Right renal cortex interstitium (tissue), 3 donors: ENCODE measurements at places on chromosomes 13 and 19.

GRCh38 chr19:56842412-56842811, 1.9 kb upstream of the PEG3 start:
- DNase-seq, result no peak

DNA sequence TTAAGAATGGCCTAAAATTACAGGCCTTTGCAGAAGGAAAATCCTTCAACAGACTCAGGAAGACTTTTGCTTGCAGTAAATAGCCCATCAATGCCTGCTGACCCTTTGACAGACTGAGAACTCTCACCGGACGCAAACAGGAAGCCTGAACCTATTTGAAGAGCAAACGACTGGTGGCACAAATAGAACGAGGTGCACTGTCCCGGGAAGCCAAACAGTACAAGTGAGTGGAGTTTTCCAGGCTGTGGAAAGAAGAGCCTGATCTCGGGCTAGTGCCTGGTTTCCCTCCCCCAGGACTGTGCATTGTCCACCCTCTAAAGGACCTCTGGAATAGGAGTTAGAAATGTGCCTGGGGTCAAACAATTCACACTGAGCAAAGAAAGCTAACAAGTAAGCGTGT, 165.5 kb downstream of the FGF14 start:
- no peak for DNase-seq

- DNase-seq, result no peak
Observed at GRCh38 chr19:17599780-17600179, 44.3 kb downstream of the COLGALT1 start.

DNA sequence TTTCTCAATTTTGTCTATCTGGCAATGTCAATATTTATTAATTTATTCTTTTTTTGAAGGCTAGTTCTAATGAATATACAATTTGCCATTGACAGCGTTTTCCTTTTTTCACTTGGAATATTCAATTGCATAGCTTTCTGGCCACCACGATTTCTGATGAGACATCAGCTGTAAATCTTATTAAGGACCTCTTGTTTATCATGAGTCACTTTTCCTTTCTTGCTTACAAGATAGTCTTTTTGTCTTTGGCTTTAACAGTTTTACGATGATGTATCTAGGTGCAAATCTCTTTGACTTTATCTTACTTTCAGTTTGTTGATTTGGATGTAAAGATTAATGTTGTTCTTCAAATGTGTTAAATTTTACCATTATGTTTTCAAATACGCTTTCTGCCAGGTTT, 991.6 kb upstream of the SLC10A2 start:
- no peak for DNase-seq

- DNase-seq, result no peak
Observed at GRCh38 chr19:51372649-51373504, at the start of gene NKG7. TSS of gene NKG7 (minus strand) at chr19:51372654. CDS start at chr19:51372535, 119 bp downstream.

DNA sequence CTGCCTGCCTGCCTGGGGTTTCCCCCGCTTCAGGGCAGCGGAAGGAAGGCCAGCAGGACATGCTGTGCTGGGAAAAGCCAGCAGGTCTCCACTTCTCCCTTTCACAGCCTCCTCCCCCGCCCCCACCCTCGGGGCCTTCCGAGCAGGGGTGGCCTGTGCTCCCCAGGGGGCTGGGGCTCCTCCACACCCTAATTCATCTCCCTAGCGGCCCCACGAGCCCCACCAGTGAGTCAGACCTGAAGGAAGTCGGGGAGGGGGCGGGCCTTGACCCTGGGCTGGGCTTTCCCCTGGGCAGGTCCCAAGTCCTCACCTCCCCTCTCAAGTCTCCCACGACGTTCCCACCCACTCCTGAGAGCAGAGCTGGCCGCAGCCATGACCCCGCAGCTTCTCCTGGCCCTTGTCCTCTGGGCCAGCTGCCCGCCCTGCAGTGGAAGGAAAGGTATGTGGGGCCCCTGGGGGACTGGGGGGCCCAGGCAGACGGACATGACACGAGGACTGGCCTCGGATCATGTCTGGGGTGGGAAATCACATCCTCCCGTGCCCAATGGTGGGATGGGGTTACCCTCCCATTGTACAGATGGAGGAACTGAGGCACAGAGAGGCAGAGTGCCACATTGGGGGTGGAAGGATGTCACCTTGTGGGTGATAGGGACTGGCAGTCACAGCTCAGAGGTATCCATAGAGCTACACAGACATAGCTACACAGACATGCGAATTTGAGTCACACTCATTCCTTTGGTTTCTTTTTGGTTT, at the start of gene EBI3:
TSS of gene EBI3 (plus strand) at position 345 of the 753 bp plus-strand sequence. CDS start at position 373, 28 bp downstream.
- no peak for DNase-seq

- DNase-seq, result no peak
Observed at GRCh38 chr19:37845932-37846331, 60.5 kb downstream of the WDR87 start.

- no peak for DNase-seq
Observed at GRCh38 chr19:39555883-39556282, 15.9 kb upstream of the EID2 start.

- DNase-seq, result no peak
Observed at GRCh38 chr13:43977911-43978310, 98.2 kb downstream of the LACC1 start.
